ENCODE measurements at places on chromosomes 13 and 19. TPM values are rescaled to one million over a fixed set of nuclear protein-coding genes. Genes with fewer than 3 reads are reported as not detected.

Gene SLAIN1
- 3.9 TPM for total RNA-seq

Gene ADGRL1
- 5.9 TPM for total RNA-seq

Gene PTH2
- total RNA-seq: not detected

Gene AMER2
- total RNA-seq: not detected

Gene PSG11
- not detected for total RNA-seq

Gene HOOK2
- total RNA-seq: 26.7 TPM

Gene C19orf67
- total RNA-seq: not detected

Gene HSD17B14
- 2.2 TPM for total RNA-seq

Gene GDF15
- total RNA-seq: 78.5 TPM

Gene LIM2
- total RNA-seq: not detected

Gene ARHGAP33
- 5.5 TPM for total RNA-seq

Gene KCNN1
- 0.03 TPM for total RNA-seq

Gene SELENOV
- total RNA-seq: not detected

Gene ZNF93
- 2.9 TPM for total RNA-seq

Gene IQCN
- 0.33 TPM for total RNA-seq

Gene GIPR
- total RNA-seq: 0.52 TPM

Gene PTGIR
- total RNA-seq: 20.0 TPM

Gene ACP7
- total RNA-seq: 11.4 TPM

Gene KLK15
- total RNA-seq: not detected

Gene C3
- total RNA-seq: 313 TPM

Gene MEGF8
- 72.2 TPM for total RNA-seq

Gene CEACAM21
- not detected for total RNA-seq

Gene C19orf81
- total RNA-seq: not detected

Gene NRTN
- 0.07 TPM for total RNA-seq

Gene ZNF132
- 11.7 TPM for total RNA-seq

Gene LRRC8E
- 3.1 TPM for total RNA-seq

Gene FRY
- 28.3 TPM for total RNA-seq

Gene CHERP
- total RNA-seq: 8.2 TPM

Gene ZNF284
- 4.1 TPM for total RNA-seq

Gene ZSCAN5C
- not detected for total RNA-seq

Gene ZNF444
- total RNA-seq: 19.0 TPM

Gene ESD
- 94.3 TPM for total RNA-seq

Gene ADGRE2
- 0.13 TPM for total RNA-seq

Gene PAF1
- total RNA-seq: 26.5 TPM

Gene OVOL3
- total RNA-seq: not detected

Gene SIGLEC8
- total RNA-seq: not detected

Gene F2RL3
- total RNA-seq: 0.07 TPM

Gene CYP4F8
- total RNA-seq: not detected

Gene SYCN
- not detected for total RNA-seq

Gene ZNF418
- total RNA-seq: 6.2 TPM

Gene LRG1
- not detected for total RNA-seq

Gene RNF225
- 0.13 TPM for total RNA-seq

Gene CYP2A6
- not detected for total RNA-seq

Gene INTS6
- total RNA-seq: 81.9 TPM

Gene CRX
- not detected for total RNA-seq

Measured in smooth muscle cell of the pulmonary artery (primary cell).